ENCODE measurements at places on chromosomes 2 and 18. TPM values are rescaled to one million over a fixed set of nuclear protein-coding genes. Genes with fewer than 3 reads are reported as not detected.

DNA sequence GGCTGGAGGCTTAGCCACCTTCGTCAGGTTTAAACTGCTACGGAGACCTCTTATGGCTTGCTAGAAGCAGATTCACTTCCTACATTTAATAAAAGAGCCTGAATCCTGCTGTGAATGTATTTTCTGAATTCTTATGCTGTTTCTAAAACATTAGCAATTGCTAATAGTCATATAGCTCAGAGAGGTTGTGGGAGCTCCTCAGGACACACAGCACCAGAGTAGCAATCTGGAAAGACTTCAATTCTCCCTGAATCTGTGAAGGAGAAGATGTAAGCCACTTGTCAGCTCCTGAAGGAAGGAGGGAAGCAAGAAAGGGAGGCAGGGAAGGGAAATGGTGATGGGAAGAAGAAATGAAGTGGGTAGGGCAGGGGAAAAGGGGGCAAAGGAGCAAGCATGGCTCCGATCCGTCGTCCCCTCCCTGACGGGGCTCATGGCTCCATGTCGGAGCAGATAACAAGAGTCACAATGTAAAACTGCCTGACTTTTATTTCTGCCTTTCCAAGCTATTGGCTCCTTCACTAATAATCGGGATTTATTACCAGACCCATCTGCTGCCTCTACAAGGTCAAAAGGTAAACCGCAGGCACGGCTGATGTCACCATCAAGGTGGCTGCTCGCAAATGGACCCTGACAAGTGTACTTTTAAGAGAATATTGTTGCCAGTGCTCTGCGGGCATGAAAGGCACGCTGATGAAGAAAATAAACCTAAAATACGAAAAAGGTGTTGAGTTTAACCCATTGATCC lies 656.0 kb upstream of the SALL3 start:
- no peak for DNase-seq

GRCh38 chr2:166344286-166345113 lies 31.2 kb downstream of the SCN9A start:
- DNase-seq = no peak

DNA sequence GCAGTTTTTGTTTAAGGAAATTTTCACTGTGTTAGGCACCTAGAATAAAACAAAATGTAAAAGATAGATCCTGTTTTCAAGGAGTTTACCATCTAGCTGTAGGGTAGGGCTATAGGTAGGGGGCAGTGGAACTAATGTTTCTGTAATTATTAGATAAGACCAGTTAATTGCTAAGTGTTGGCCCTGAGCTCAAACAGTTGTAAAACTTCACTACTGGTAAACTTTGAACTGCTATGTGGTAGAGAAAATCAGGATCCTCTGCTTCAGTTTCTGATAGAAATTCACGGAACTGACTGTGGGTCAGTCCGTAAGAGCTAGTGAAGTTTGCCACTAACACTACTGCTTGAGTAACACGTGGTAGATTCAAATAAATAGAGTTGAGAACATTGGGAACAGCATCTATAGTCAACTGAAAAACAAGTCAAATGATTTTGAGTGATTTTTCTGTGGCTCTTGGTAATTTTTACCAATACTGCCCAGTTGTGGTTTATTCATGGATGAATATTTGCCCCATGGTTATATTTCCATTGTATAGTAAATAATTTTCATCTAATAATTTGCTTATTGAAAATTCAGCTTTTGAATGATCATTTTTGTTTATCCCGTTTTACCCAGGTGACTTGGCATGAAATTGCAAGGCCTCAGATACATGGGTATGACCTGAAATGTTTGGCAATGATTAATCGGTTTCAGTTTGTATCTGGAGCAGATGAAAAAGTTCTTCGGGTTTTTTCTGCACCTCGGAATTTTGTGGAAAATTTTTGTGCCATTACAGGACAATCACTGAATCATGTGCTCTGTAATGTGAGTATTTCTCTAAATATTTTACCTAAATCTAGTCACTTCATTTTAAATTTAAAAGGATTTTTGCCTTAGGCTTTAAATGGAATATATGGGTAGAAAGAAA lies 26.4 kb downstream of the ELP2 start:
- DNase-seq = no peak

GRCh38 chr2:39107156-39107555 lies 13.7 kb downstream of the SOS1 start:
- DNase-seq = no peak

Gene UGT1A5
- total RNA-seq = not detected

Gene TFCP2L1
- total RNA-seq = 0.16 TPM

Gene SLC9A4
- total RNA-seq = not detected

Gene TTC21B
- 21.8 TPM for total RNA-seq

Data from CD8-positive, alpha-beta memory T cell (primary cell).